ENCODE measurements at places on chromosomes 2 and 18.

- DNase-seq, result no peak
These were observed 135.3 kb downstream of the TMEM163 start for GRCh38 chr2:134583462-134583861.

- no peak for DNase-seq
These were observed 1.7 kb upstream of the ZCCHC2 start for GRCh38 chr18:62521082-62521481.

- no peak for DNase-seq
These were observed 208.6 kb upstream of the ST6GAL2 start for GRCh38 chr2:107094450-107094986.

GRCh38 chr2:135512099-135512498 is 18.9 kb downstream of the ZRANB3 start:
- no peak for DNase-seq

GRCh38 chr18:75101916-75102315 is 107.0 kb downstream of the PTGR3 start:
- DNase-seq, result no peak

DNA sequence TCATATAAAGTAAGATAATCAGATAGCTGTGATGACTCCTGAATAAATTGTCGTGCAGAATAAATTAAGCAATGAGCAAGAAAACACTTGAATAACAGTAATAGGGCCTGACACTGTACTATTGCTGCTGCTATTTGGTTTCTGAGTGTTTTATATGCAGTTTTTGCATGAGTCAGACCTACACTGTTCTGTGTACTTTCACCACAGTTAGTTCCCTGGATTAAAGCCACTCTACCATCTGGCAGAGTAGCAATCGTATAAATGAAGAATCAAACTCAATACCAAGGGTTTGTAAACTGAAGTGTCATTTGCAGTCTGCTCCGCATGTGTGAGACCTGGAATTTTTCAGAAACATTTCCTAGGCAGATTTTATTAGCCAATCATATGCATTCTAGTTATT is 398.6 kb upstream of the CDH7 start:
- DNase-seq, result no peak

GRCh38 chr2:232973796-232974195 is 39.3 kb downstream of the NGEF start:
- DNase-seq, result no peak

DNA sequence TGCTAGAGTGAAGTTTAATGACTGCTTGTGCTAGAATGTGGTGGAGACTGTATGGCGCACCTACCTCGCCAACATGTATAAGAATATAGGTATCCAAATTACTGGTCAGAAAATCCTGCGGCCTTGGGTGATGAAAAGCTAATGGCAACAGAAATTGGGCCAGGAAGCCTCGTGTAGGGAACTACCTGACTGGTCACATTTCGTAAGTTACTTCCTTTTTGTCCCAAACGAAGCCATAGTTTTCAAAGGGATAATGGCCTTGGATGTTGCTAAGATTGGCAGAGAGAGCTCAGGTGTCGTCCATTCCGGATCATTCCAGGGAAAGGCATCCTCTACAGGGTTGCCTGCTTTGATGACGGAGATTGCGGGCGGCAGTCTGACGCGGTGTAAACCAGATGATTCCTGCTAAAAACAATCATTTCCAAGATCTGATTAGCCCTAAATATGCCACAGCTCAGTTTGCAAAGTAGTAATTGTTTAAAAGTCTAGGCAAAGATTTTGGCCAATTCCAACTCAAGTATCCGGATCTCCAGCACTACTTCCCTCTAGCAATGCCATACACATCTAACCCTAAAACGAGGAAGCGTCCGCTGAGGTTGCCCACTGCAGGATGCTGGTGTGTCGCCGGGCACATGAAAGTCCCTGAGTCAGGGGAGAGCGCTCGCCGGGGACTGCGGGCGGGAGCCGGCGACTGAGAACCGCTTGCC is 708 bp upstream of the MALT1 start:
- DNase-seq, result peak; percentile 48

DNA sequence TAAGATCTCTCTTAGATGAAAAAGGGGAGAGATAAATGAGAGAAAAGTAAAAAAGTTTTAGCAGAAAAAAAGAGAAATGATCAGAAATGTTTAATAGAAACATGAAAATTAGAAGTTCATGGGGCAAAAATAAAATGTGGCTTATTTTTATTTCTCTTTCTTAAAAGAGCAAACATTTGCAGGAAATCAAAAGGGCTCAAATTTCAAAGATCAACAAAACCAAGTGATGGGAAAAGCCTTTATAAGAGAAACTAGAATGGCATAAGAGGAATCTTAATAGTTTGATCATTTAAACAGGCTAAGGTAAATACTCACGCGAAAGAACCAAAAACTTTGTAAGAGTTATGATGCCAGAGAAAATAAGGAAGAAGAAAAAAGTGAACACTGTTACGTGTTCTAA is 23.3 kb upstream of the DAW1 start:
- DNase-seq, result no peak

DNA sequence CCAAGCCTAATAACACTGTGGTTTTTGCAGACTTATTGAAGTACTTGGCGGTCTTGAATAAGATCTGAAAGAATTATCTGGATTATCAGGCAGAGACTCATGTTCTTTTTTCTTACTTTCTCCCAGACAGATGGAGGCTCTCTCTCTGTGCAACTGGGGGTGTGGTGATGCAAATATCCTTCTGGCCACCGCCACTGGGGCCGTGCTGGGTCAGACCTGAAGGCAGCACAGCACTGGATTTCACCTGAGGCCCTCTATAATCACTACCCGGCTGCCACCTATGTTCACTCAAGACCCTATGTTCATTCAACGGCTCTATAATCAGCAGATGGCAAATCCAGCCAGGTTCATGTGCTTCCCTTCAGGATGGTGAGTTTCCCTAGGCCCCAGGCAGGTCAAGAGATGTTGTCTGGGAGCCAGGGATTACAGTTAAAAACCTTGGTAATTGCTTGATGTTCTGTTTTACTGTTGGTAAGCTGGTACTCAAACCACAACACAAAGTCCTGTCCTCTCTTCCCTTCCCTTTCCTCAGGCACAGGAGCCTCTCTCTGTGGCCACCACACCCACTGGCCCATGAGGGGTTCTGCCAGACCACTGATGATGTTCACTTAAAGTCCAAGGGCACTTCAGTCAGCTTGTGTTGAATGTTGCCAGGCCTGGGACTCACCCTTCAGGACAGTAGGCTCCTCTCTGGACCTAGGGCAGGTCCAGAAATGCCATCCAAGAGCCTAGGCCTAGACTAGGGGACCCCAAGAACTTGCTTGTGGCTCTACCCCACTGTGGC is 205.3 kb upstream of the GCFC2 start:
- no peak for DNase-seq

- no peak for DNase-seq
These were observed 484.0 kb downstream of the TSN start for GRCh38 chr2:122239440-122239839.

GRCh38 chr18:22168360-22168921 is 948 bp upstream of the GATA6 start:
- DNase-seq, result no peak

DNA sequence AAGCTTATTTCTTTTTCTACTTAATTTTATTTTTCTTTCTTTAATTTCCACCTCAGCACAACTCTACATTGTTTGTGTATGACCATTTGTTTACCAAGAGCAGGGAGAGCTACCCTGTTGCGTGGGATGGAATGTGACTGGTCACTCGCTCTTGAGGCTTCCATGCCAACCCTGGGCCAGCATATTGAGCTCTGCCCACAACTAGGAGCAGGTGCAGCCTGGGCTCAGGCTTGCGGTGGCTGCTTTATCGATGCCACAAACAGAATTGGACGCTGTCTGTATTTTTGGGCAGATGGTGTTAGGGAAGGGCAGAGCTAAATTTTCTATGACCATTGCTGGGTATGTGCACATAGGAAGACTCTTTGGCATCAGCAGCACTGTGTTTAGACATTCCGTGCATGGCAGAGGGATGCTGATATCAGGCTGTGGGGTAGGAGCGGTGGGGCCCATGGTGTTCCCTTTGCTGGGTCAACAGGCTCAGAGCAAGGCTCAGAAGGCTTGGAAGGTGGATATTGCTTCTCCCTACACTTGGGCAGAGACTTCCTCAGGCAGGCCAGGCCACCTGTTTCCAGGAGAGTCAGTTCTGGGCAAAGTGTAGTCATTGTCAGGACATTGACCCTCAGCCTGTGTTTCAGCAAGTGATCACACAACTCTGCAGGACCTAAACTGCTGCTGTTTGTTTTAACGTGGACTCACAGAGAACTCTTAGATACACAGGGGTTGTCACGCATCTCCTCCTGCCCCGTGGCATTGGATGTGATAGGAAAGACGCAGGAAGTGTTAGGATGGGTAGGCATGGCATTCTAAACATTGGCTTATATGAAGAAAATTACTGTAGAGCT is 40.2 kb downstream of the TMEM182 start:
- DNase-seq, result no peak

DNA sequence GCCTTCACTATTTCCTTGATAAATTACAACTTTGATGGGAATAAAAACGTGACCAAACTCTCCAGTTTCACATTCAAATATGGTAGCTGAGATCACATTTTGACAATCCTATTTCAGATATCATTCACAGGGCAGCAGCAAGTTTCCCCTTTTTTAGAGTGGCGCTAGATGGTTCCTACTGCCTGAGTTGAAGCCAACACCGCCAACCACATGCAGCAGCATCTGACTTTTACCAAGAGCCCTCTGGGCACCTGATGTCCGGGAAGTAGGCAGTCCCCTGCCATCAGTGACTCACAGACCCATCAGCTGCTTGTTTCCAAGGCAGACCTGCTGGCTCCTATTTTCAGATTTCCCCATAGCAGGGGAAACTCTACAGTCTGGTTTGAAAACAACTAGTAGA is 4.0 kb upstream of the MREG start:
- DNase-seq, result no peak

DNA sequence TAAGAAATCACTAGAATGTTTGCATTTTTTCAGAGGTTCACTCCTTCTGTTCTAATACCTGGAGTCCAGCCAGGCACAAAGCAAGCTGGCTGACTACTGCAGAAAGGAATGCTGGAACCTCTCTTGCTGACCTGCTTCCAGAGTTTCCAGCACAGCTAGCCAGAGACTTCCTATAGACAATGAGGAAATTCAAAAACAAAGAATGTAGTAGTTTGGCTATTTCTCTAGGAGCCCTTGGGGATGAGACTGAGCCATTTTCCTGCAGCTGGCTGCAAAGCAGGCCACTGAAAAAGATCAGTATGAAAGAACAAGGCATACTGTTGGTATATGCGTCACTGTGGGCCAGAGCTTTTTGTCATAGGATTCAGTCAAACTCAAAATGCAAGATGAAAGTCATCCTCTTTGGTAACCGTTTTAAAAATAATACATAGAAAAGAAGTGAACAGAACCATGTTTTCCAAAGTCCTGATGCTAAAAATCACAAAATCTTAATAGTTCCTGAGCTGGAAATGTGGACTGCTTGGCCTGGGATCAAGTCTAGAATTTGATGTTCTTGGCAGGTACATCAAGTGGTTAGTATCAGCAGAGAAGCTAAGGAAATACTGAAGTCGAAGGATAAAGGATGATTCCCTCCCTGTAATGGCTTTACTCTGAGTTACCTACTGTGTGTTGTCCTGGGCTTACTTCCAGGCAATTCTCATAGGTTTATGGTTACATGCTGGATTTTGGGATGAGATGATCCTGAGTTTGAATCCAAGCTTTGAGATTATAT is 9.0 kb upstream of the DSEL start:
- no peak for DNase-seq

DNA sequence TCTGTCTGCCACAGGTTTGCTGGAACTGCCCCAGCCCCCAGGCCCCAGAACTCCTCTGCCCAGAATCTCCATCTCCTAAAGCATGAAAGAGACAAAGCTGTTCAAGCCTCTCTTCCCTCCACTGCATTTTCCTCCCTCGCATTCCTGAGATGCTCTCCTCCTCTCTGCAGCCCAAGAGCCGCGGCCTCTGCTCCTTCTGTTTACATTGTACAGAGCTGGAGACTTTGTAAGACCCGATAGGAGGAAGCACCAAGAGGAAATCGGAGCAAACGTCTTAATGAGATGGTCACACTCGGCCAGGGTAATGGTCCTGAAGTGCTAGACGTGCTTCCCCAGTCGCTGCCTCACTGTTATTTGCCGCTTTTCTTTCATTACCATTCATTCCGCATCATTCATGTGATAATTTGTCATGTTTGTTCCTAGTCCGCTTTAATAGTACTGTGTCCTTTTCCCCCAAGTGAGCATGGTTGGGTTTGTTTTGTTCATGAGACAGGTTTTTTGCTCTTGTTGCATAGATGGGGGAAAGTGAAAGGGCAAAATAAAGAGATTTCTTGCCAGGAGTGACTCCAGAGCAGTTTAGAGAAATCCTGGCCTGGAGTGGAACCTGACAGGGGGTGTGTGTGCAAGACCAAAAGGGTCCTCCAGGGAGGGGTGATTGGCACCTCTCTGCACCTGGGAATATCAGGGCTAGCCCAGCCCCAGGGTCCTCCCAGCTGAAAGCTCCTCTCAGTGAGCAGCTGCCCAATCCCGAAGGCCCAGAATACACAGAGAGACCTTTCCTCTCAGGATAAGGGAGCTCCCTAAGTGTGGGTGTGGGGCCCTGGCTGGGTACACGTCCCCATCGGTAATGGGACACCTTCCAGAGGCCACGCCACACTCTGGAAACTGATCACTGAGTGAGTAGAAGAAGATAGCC is 44.9 kb upstream of the ID2 start:
- no peak for DNase-seq

GRCh38 chr2:146388757-146389156 is 1456.1 kb upstream of the ACVR2A start:
- no peak for DNase-seq

- DNase-seq, result no peak
These were observed 129.7 kb downstream of the PTPRM start for GRCh38 chr18:7696780-7697179.

GRCh38 chr18:3008541-3008940 is 4.4 kb downstream of the LPIN2 start:
- DNase-seq, result no peak

DNA sequence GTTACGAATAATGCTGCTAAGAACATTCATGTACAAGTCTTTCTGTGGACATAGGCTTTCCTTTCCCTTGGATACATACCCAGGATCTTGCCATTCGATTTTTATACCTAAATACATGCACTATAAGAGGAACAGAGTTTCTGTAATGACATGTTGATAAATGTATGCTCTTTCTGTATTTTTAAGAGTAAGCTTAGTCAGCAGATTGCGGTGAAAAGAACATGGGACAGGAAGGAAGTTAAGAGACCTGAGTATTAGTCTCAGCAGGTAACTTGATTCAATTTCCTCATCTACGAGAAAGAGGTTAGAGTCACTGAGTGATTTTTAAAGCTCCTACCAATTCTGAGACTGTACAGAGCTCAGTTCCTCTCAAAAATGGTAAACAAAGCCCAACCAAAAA is 2.6 kb upstream of the TLK1 start:
- no peak for DNase-seq

- no peak for DNase-seq
These were observed 46.1 kb downstream of the STPG4 start for GRCh38 chr2:47109007-47109375.

DNA sequence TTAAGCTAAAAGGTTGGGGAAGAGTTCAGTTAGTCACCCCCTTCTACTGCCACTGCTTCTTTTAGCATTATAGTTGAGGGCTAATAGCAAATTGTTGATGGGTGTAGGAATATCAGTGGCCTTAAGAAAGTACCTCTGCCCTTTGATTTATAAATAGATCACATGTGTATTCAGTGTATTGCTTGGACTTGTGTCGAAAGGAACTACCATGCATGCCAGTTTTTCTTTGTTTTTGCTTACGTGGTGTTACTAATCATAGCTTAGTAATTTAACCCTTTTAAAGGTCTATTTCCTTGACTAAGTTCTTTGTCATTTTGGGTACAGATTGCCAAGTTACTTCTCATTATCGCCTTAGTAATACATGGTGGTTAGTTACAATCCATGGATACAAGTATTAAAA is 85.6 kb downstream of the MIB1 start:
- no peak for DNase-seq

- no peak for DNase-seq
These were observed 174.6 kb downstream of the THADA start for GRCh38 chr2:43421194-43421593.
